ENCODE measurements at places on chromosomes 6 and 20.

DNA sequence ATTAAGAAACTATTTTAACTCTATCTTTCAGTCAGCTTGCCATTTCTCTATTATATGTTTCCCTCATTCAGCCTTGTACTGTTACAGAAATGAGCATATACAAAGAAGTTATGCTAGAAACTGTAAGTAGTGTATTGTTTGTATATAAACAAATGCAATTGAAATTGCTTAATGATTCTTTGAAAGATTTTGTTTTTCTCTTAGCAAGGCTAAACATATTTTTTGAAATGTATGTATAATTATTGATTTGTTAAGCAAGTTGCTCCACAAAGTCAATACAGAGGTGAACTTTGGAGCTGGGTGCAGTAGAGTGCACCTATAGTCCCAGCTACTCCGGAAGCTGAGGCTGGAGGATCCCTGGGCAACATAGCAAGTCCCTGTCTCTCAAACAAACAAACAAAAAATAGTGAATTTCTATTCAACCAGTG, 253.6 kb downstream of the RNGTT start:
- no peak for DNase-seq

DNA sequence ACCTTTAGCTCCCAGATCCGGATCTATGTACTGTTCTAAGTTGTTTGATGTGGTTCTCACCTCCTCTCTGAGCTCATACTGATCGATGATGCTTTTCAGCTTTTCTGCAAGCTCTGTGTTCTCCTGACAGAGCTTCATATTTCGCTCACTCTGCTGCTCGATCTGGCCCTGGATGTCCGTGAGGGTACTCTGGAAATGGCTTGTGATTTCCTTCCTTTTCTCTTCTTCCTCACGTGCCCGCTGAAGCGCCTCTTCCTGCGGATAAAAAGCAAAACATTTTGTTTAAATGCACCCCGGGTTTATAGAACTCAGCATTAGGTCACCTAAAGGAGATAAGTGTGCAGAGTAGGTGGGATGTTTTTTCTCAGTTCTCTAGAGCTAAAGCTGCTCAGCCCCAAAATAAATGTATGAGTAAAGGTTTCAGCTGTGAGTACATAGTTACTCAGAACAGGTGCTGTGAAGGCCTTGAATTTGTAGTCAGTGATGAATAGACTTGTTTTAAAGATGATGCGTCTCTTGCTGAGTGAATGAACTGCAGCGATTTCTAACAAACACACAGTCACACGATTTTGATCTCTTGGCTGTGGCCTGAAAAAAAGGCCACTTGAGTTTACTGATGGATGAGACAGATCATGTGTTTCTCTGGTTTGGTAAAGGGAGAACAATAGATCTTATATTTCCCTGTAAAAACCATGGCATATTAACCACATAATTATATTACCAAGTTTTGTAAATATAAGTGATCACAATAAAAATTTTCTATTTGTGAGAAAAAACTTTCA, 29.1 kb downstream of the TXLNB start:
- DNase-seq = peak; percentile 44

GRCh38 chr6:148817689-148818088, 70.9 kb downstream of the UST start:
- no peak for DNase-seq

DNA sequence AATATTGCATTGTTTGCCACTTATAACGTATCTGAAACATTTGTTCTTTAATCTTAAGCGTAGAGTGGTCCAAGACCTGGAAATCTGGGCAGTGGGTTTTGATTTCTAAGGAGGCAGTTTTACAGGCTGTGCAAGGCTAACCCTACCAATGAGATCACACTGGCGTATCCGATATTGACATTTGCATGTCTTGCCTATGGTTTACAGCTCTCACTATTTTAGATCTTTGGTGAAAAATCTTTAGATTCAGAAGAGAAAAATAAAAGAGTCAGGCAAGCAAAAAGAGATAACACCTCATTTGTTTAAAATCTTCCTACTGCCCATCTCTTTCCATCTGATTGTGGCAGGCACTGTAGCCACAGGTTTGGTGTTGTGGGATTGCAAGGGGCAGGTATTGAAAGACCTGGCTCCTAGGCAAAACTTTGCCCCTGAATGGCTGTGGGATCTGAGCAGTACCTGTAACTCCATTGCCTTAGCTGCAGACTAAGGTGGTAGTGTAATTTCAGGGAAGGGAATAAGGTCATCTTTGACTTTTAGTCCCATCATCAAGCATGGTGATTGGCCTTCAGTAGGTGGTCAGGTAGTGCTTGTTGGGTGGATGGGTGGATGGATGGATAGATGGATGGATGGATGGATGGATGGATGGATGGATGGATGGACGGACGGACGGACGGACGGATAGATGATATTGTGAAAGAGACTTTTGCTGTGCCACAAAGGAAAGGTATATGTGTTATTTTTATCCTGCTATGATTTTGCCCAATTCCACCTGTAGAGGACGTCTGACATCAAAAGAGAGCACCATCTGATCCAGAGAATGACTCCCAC, 1.9 kb downstream of the TNFAIP3 start:
- DNase-seq = peak; percentile 44

- DNase-seq = no peak
Observed at GRCh38 chr20:24618739-24619138, 149.3 kb downstream of the SYNDIG1 start.

GRCh38 chr20:1301031-1301529, 27.9 kb downstream of the SDCBP2 start:
- no peak for DNase-seq

- DNase-seq = no peak
Observed at GRCh38 chr20:51597389-51598231, 55.1 kb upstream of the NFATC2 start.

- no peak for DNase-seq
Observed at GRCh38 chr6:43078691-43079090, 2.6 kb downstream of the PTK7 start.

- no peak for DNase-seq
Observed at GRCh38 chr20:48724891-48725554, 102.8 kb downstream of the PREX1 start.

- no peak for DNase-seq
Observed at GRCh38 chr6:116398316-116399010, 27.7 kb downstream of the DSE start.

GRCh38 chr6:30705620-30706019, 11.5 kb downstream of the MDC1 start:
- no peak for DNase-seq

- no peak for DNase-seq
Observed at GRCh38 chr6:49855221-49855620, 11.1 kb downstream of the CRISP1 start.

DNA sequence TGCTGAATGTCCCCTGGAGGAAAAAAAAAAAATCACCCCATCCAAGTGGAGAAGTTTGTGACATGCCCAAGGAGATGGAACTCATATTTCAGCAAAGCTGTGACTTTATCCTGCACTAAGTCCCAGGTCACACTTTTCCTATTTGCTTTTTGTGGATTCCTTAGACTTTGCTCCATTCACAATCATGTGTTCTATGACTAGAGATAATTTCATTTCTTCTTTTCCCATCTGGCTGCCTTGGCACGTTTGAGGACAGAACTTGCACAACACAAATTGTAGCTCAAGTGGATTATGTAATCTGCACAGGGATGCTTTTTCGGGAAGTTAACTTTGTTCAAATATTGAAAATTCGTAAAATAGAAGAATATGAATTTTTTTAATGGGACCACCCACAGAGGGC, 100.7 kb upstream of the PTPN1 start:
- DNase-seq = no peak

DNA sequence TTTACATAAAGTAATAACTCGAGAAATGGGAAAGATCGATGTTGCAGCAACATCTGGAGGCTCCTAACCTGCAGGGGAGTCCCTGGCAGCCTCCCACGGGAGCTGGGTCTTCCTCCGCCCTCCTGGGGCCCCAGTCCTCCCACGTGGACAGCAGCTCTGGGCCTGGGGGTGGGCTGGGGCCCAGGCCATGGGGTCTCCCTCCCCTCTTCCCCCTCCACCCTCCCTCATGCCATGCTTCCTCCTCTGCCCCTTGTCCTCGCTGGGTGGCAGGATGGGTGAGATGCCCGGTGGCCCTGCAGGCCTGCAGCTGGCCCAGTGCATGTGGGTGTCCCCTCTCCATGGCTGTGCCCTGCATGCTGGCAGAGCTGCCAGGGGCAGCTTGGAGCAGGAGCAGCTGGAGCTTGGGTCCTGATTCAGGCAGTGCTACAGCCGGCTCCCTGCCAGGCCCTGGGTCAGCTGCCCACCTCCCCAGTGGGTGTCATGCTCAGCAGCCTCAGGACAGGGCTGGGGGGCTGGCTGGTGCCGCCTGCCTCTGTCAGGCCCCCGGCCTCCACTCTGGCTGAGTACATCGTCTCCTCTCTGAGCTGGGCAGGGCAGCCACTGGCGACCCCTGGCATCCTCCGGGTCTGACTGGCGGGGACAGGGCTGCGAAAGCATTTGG, 48.9 kb upstream of the BHLHE23 start:
- DNase-seq = no peak

DNA sequence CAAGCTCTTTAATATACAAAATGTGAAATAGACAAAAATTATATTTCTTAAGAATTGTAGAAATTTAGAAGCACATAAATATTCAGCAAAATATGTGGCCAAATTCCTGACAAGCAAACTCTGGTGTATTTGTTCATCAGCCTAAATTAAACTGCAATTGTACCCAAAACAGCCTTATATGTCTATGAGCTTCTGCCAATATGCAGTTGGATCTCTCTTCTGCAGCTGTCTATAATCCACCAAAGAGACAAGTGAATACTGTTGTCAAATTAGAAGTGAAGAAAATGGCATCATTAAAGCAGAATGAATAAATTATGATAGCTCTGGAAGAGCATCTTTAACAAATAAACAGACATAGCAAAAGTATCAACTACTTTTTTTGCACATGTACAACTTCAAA, 755.7 kb downstream of the GRIK2 start:
- DNase-seq = no peak

DNA sequence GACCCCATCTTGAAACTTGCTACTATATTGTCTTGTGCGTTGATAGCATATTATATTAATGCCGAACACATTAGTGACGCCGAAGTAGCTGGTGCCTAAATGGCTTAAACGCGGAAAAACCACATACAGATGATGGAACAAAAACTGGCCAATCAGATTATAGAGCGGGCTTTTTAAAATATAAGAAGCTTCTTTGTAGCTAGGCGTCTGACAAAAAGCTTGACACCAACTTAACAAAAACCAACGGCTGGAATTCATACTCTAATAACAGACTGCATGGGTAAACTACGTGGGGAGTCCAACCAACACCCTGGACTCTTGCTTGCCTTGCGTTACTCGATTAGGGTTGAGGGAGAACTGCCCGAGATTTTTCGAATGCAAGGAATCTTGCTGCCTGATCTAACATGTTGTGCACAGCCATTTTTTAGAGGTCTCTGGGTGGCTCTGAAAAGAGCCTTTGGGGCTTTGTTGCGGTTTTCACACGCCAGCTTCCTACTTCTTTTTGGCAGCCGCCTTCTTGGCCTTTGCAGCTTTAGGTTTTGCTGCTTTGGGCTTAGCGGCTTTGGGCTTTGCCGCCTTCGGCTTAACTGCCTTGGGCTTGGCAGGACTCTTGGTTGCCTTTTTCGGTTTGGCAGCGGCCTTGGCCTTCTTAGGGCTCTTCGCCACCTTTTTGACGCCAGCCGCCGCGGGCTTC, 45.7 kb downstream of the OR2B2 start:
- peak; percentile 63 for DNase-seq

- DNase-seq = no peak
Observed at GRCh38 chr6:98835149-98836024, 1.0 kb downstream of the POU3F2 start.

- DNase-seq = no peak
Observed at GRCh38 chr6:46610862-46611553, 41.6 kb downstream of the CYP39A1 start.

DNA sequence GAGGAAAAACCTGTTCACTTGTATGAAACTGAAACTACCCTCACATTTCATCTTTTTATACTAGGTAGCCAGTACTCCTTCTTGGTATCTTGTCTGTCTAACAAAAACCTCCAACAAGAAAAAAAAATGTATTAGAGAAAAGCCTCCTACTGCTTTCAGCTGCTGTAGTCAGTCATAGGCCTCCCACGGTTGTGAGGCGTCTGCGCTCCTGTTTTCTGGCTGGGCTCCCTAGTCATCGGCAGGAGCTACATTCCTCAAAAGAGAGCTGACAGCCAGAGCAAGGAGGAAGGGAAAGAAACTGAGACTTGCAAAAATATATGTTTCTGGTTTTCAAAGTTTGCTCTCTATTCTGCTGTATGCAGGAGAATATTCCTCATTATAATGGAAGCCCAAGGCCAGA, 517.0 kb downstream of the LMBRD1 start:
- DNase-seq = no peak

DNA sequence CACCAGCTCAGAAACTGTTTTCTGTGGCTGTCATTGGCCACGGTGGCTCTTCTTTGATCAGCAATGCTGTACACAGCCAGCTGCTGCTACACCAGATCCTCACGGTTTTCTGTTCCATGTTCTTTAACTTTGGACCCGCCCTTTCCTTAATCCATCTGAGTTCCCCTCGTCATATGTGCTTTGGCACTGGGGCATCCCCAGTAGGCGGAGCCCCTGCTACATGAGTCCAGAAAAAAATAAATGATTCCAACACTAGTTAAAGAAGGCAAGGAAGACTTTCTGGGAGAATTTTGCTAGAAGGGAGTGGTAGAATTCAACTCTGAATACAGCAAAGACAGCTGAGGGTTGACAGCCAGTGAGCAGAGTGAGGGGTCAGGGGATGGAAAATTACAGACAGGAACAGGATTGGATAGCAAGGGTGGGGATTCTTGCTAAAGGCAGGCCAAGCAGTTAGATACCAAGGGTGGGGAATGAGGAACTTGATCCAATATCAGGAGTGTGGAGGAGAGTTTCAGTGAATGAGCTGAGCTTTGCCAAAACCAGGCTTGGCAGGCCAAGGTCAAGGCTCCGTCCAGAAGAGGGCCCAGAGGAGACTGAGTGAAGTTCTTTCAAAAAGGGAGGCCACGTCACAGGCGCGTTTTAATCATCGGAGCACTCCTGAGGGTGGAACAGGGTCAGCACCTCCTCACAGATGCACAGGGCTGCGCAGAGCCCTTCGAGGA, 391.8 kb downstream of the CDH4 start:
- DNase-seq = no peak

DNA sequence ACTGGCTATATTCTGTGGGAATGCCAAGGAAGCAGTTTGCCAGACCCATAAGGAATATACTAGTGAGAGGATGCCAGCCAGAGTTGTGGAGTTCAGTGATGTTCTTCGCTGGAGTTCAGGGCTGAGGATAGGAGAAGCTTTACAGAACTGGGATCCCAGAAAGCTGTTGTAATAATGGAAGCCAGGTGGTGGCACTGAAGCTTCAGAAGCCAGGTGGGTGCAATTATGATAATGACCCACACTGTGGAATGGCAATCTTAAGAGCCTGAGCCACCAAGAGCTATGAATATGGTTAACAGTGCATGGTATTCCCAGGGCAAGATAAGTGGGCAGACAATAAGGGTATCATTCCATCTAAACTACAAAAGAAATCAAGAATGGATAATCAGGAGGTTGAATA, 25.1 kb upstream of the ENPP1 start:
- DNase-seq = no peak

DNA sequence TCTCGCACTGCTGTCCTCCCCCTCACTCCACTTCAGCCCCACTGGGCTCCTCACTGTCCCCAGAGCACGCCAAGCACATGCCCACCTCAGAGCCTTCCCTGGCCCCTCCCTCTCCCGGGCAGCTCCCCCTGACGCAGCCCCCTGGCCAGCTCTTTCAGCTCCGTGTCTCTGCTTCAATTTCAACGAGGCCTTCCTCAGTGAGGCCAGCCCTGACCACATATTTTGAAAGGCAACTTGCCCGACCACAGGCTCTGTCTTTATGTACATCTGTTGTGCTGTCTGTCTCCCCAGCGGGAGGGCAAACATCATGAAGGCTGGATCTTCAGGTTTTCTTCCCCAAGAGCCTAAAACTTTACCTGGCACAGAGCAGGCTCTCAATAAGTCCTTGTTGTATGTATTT, 44.6 kb downstream of the JPH2 start:
- no peak for DNase-seq

Data from GM20000 (cell line).